Activated T-helper 17 cell treated with anti-CD3 and anti-CD28 coated beads, Interleukin-2, amount 50 U/mL, for 72 hours (primary cell): ENCODE measurements at places on chromosomes 2 and 18. TPM values are rescaled to one million over a fixed set of nuclear protein-coding genes. Genes with fewer than 3 reads are reported as not detected.

Gene SLC38A11
- not detected for total RNA-seq

Gene GULP1
- not detected for total RNA-seq

GRCh38 chr2:1407950-1408675, 5.2 kb upstream of the TPO start:
- ATAC-seq, result no peak

DNA sequence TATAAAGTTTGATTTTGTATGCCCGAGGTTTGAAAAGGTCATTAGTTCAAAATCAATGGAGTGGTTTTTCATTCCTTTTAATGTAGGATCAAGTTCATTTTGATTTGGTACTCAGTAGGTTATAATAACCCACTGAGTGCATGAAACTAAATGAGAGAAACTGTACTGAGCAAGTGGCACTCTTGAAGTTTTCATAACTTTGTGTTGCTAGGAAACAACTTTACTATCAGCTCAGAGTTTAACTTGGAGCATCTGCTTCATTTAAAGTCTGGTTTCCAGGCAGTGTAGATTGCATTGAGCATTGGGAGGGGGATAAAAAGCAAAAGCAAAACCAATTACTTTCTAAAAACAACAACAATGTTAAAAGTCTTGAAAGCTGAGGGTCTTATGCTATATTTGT, 1361.6 kb upstream of the CHAC2 start:
- no peak for ATAC-seq

GRCh38 chr2:149427387-149427786, 97.0 kb downstream of the LYPD6 start:
- ATAC-seq, result no peak

- ATAC-seq, result no peak
Observed at GRCh38 chr2:238019962-238020361, 40.8 kb upstream of the SCLY start.
